ENCODE measurements at places on chromosomes 13 and 19.

GRCh38 chr19:15527705-15528104 lies 19.4 kb downstream of the CYP4F22 start:
- DNase-seq, result no peak

- no peak for DNase-seq
Measured at GRCh38 chr13:80560609-80561008, 219.7 kb upstream of the SPRY2 start.

DNA sequence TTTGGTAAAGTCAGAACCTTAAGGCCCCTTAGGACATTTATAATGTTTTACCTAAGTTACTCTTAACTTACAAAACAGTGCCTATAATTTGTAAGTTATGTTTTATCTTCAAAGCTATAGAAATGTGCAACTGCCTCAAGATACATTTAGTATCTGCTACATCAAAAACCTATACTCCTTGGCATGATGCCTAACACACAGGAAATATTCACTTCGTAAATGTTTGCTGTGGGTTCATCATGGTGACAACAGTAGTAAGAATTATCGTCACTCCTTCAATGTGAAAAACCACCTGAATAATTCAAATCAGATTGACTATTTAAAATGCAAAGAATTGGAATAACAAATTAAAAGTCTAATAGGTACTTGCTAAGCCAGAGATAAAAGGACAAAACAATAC lies 184.1 kb downstream of the DIAPH3 start:
- no peak for DNase-seq

GRCh38 chr19:17303167-17303939 lies at the start of gene ABHD8:
Gene ABHD8, minus strand, starts transcription at chr19:17303425. Its CDS starts 1,809 bp downstream, at chr19:17301616.
- DNase-seq, result peak; percentile 92

- DNase-seq, result no peak
Measured at GRCh38 chr19:45524575-45525129, 17.4 kb downstream of the VASP start.

DNA sequence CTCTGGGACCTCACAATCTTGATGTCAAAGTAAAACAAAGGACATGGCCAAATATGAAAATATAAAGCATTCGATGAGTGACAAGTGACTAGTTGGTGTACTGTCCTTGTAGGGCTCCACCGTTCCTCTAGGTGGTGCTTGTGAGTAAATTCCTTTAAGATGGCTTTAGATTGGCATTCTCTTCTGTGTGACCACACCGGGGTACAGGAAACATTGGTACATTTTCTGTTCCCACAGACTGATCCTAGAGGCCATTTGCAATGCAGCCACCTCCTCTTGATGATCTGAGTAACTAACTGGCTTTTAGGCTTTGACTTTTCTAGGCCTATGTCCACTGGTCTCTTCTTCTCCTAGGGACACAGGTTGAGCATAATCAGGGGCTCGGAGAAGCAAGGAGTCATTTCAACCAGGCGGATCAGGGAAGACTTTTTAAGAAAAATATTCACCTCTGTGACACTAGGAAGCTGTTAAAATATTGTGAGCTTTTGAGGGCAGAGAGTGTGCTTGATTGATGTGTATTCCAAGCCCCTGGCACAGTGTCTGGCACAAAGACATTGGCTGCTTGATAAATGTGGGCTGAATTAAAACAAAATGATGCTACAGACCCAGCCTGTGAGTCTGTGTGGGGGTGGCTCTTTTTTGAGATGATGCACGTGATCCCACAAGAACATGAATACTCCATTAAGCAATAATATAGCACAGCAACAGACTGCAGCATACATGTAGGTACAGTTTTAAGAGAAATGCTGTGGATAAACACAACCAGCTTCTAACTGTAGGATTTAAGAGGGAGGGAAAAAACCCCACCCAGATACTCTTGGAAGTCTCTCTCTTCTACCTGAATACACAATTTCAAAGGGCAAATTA lies 21.0 kb downstream of the EPSTI1 start:
- peak; percentile 73 for DNase-seq

Measured in EH (cell line).